Pulmonary artery endothelial cell (primary cell): ENCODE measurements at places on chromosomes 2 and 18. TPM values are rescaled to one million over a fixed set of nuclear protein-coding genes. Genes with fewer than 3 reads are reported as not detected.
A peak's percentile ranks its signal among the peaks of the same experiment; 100 is the strongest.

Gene PMAIP1
- total RNA-seq, result 13.7 and 20.6 TPM in 2 replicates

DNA sequence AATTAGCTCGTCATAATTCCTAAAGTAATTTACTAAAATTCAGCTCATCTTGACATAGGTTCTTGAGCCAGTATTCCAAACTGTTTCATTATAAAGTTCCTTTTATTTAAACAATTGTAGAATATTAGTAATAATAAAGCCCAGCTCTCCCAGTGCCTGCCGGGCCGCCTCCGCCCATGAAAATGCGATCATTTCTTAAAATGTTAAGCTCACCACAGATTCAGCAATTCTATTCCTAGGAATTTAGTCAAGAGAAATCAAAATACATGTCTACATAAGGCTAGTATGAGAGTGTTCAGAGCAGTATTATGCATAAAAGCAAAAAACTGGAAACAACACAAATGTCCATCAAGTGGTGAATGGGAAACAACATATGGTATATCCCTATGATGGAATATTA lies 52.0 kb downstream of the XDH start:
- DNase-seq, result no peak

Gene HRH4
- total RNA-seq, result 0.07 TPM in 1 of 2 replicates, not detected in the other

GRCh38 chr2:150513647-150514046 lies 26.2 kb upstream of the RND3 start:
- no peak for DNase-seq

Gene SMAD2
- total RNA-seq, result 109 and 157 TPM in 2 replicates

- no peak for DNase-seq
Observed at GRCh38 chr18:57659460-57660102, 37.9 kb upstream of the NARS1 start.

- DNase-seq, result no peak
Observed at GRCh38 chr2:166343467-166343866, 32.3 kb downstream of the SCN9A start.

Gene ST8SIA5
- total RNA-seq, result not detected in 2 replicates

DNA sequence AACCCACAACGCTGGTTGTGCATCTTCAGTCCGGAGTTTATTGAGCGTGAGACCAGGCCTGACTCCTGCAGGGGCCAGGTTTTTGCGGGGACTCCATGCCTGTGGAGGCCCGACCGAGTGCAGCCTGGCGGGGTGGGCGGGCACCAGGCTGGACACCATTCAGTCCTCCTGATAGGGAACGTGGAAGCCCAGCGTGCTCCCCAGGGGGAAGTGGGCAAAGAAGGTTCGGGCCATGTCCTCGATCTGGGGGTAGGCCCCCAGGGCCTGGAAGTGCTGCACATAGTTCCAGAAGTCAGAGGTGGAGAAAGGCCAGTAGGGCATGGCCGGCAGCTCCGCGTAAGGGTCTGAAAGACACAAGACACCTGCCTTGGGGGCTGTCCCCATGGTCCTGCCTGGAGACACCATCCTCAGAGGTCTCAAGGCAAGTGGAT lies 1.4 kb downstream of the OTOS start:
- no peak for DNase-seq

DNA sequence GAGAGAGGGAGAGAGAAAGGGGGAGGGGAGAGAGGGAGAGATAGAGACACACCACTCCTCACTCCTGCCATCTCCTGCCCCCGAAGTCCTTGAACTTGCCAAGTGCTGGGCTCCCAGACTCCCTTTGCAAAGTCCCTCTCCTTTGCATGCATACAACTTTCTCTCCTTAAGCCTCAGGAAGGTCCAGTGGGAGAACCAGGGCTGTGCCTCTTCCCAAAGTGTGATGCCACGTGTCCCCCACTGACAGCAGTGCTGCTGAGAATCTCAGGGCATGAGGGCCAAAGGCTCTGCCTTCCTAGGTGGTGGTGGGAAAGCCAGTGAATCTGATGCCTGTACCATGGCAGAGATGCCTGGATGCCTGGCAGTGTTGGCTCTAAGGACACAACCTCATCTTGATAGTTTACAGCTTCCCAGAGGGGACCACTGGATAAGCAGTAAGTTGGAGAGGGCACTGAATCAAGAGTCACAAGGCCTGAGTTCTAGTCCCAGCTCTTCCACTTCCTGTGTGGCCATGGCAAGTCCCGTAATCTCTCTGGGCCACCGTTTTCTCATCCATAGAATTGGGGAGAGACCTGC lies 103.4 kb downstream of the CLIP4 start:
- no peak for DNase-seq

Gene STON1
- total RNA-seq, result 7.3 and 10.5 TPM in 2 replicates

- DNase-seq, result no peak
Observed at GRCh38 chr2:133657591-133657990, 89.3 kb upstream of the NCKAP5 start.

DNA sequence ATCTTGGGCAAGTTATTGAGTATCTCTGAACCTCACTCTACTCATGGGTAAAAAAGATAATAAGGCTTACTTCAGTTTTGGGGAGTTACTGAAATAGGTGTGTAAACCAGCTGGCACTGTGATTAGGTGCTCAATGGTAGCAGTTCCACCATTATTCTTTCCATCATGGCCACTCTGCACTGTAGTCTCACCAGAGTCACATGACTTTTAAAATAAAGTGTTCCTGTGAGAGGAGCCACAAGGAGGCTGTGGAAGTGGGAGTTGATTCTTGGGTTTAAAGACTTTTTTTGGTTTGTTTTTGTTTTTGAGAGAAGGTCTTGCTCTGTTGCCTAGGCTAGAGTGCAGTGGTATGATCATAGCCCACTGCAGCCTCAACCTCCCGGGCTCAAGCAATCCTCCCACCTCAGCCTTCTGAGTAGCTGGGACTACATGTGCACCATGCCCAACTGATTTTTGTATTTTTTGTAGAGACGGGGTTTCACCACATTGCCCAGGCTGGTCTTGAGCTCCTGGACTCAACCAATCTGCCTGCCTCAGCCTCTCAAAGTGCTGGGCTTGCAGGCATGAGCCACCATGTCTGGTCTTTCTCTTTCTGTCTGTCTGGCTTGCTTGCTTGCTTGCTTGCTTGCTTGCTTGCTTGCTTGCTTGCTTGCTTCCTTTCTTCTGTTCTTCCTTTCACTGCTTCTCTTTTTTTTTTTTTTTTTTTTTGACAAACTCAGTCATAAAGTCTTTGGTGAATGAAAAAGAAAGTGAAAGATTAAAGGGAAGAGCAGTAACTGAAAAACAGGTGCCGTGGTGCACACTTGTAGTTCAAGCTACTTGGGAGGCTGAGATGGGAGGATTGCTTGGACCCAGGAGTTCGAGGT lies 21.2 kb upstream of the ACVR1 start:
- DNase-seq, result no peak

DNA sequence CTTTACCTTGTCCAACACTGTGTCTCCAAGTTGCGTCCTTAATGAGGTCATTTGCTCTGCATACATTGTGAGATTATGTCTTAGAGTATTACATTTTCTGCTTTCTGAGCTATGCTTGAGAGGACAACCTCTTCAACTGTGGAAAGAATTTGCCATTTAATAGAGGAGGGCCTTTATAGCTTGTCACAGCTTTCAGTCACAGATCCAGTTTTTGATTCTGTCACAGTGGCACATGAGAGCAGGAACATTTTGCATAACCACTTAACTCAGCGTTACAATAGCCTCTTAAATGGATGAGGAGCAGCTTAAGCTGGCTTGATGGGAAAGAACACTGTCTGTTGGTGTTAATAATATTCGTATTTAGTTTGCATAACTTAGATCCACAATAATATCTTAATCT lies 63.0 kb downstream of the RHBDD1 start:
- no peak for DNase-seq

- no peak for DNase-seq
Observed at GRCh38 chr2:37784071-37784758, 112.8 kb upstream of the CDC42EP3 start.

DNA sequence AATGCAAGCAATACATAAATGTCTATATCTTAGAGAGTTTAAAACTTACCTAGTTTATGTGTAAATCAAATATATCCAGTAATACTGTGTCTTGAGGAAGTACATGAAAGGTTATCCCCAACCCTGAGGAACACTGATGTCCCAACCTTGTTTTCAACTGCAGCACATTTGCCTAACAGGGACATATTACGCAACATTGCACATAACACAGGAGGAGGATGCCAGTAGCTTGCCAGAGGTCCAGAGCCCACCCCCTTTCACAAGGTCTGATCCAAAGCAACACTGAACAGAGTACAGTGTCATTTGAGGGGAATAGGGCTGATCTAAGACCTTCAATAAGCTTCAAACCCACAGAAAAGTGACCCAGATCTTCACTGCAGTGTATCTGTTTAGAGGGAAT lies 678.5 kb downstream of the ARHGAP15 start:
- DNase-seq, result no peak

GRCh38 chr18:43650426-43650825 lies 373.1 kb upstream of the SYT4 start:
- no peak for DNase-seq

Gene LCT
- total RNA-seq, result not detected in 2 replicates

- DNase-seq, result no peak
Observed at GRCh38 chr2:160924936-160925353, 235.3 kb upstream of the TANK start.

DNA sequence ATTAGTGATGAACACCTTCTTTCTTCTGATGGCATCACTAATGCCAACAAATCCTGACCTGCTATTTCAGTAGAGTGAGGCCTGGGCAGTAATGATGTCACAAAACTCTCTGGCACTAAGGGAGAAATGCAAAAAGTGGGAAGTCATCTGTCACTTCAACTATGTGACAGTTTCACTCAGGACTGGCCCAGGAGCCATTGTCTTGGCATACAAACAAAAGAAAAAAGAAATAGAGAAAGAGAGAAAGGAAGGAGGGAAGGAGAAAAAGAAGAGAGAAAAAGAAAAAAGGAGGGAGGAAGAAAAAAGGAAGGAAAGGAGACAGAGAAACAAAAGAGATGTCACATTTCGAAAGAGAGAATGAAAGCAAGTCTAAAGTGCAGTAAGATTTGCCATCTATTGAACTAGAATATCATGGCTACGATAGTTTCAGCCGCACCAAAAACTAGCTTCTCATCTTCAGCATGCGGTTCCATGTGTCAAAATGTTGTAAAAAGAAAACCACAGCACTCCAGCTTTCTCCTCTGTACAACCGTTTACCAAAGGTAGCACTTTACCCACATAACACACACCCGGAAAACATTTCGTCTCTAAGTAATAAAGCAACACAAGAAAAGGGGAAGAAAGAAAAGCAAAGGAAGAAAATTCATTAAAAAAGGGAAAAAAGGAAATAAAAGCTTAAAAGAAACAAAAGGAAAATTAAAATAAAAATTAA lies 50.1 kb downstream of the CD226 start:
- no peak for DNase-seq

GRCh38 chr2:240575101-240575965 lies 7.0 kb downstream of the RNPEPL1 start:
- DNase-seq, result no peak

DNA sequence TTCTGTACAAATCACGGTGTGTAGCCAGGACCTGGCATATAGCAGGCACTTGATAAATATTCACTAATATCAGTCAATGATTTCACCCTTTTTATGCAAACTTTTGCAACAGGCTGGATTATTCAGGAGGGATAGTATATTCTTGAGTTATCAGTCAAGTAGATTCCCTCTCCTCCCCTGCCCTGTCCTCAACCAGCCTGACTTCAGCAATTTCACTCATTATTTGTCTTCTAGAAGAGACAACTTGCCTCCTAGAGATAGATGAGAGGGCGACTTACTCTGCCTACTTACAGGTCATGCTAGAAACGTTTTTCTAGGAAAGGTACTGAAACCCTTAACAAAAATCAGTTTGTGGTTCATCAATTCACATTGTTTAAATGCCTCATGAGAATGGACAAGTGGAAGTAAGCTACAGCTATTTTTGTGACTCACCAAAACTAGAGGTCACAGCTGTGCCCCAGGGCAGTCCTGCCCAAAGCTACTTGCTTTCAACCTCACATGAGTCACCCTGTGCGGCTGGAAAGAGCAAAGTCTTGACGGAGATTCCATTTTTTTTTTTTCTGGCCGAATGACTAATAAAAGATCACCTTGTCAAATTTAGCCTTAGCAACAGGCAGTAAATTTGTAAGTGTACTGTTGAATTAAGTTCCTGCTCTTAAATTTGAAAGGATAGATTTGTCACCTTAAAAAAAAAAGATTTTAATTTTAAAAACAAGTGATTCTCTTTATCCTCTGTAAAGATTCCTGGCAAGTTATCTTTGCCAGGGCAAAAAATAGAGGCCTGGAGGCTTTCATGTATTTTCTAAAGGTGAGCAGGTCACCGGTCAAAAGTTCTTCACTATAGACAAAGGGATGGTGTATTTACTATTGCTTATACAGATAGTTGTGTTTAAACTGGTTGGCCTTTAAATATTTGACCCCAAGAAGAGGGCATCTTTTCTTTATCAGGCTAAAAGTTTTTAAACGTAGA lies 109.0 kb upstream of the SLC35G4 start:
- peak; percentile 87 for DNase-seq

GRCh38 chr2:83481436-83481835 lies 977.6 kb downstream of the SUCLG1 start:
- DNase-seq, result no peak

DNA sequence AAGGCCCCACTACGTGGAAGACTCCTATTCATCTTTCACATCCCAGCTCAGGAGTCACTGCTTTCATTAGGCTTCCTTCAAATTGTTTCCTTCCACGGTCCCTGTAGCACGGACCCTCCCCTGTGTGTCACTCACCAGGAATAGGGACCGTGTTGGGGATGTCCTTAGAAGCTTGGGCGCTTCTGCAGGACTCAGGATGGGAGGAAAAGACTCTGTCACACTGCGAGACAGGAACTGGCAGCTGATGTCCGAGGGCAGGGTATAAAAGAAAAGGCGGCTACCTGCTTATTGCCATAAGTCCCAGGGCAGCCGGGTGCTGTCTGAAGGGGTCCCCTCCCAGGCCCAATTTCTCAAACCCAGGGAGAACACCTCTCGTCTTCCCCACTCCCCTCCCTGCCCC lies 79.1 kb downstream of the BCL2L11 start:
- no peak for DNase-seq

GRCh38 chr18:56652802-56653201 lies 1.6 kb downstream of the WDR7 start:
- no peak for DNase-seq

Gene SMC6
- 36.2 and 39.0 TPM in 2 replicates for total RNA-seq

DNA sequence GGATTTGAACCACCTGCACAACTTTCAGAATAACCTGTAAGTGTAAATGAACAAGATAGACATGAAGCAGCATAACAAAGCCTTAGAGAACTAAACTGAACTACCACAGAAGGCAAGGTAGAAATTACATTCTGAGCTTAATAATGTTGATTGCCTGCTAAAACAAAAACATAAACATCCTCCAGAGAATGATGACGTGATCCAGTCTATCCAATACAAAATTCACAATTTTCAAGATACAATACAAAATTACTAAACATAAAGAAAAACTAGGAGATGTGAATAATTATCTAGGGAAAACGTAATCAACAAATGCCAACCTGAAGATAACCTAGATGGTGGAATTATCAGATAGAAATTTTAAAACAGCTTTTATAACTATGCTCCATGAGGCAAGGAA lies 40.7 kb upstream of the EGR4 start:
- no peak for DNase-seq

GRCh38 chr2:222355860-222356259 lies 57.1 kb upstream of the PAX3 start:
- no peak for DNase-seq
